ENCODE measurements at places on chromosomes 12 and 14.

- no peak for DNase-seq
Measured at GRCh38 chr14:71918955-71919354, 13.3 kb upstream of the RGS6 start.

DNA sequence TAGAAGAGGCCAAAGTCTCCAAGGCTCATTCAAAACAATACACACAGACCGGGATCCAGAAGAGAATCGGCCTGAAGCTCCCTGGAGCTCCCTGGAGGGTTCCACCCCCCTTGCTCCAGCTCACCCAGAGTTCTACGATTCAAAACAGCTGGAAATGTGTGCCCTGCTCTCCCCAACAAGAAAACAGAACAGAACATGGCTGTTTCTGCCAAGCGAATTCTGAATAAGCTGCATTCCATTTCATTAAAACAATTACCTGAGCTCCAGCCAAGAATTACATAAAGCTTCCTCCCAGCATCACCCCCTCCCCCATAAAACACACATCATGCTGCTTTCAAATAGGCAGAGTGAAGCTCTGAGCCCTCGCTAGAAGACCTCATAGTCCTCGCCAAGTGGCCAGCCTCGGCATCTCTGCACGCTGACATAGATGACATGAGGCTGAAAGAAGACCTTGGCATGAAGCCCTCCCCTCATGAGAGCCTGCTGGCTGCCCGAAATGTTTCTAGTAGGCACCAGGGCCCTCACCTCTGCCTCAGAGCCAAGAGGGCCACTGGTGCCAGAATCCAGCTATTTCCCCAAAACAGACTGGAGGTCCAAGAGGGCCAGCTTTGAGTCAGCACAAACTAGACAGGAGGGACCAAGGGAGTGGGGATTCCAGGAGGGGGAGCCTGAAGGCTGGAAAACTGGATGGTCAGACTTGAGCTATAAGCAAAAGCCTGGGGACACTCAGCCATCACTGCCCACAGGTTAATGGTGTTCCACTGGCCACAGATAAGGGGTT, 8.3 kb downstream of the PXN start:
- DNase-seq = no peak

DNA sequence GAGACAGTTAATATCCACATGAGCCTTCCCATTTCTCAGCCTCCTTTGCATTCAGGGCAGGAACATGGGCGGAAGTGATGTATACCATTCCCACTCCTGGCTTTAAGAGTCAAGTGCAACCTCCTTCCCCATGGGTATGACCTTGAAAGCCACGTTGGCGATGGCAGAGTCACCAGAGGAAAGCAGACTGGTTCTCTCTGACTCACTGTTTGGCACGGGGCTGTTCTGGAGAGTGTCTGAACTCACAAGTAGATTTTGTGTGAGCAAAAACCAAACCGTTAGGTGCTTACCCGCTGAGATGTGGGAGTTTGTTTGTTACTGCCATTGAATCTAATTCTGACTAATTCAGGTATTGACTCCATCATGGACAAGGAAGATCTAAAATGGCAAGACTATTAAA, 36.7 kb upstream of the PZP start:
- no peak for DNase-seq

- DNase-seq = no peak
Measured at GRCh38 chr12:53010955-53011354, 4.7 kb downstream of the EIF4B start.

DNA sequence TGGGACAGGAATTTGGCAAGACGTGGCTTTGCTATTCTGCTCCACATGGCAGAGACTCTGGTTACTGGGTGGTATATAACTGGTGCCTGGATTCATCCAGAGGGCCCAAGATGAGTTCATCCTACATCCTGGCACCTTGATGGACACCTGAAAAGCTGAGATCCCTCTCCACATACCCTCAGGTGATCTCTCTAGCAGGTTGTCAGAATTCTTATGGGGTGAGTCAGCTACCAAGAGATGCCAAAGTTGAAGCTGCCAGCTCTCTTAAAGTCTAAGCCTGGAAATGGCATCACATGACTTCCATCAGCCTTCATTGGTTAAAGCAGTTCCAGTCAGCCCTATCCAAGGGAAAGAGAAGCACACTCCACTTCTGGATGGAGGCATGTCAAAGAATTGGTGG, 300.7 kb upstream of the SEL1L start:
- no peak for DNase-seq

GRCh38 chr12:121295746-121296617, 527 bp downstream of the CAMKK2 start:
- no peak for DNase-seq

- DNase-seq = no peak
Measured at GRCh38 chr14:90168425-90169105, 87.8 kb upstream of the PSMC1 start.
